ENCODE measurements at places on chromosomes 13 and 19.

- no peak for DNase-seq
Measured at GRCh38 chr13:100269837-100270236, 180.9 kb downstream of the PCCA start.

GRCh38 chr13:80340651-80341100 lies 250 bp downstream of the SPRY2 start:
- no peak for DNase-seq

DNA sequence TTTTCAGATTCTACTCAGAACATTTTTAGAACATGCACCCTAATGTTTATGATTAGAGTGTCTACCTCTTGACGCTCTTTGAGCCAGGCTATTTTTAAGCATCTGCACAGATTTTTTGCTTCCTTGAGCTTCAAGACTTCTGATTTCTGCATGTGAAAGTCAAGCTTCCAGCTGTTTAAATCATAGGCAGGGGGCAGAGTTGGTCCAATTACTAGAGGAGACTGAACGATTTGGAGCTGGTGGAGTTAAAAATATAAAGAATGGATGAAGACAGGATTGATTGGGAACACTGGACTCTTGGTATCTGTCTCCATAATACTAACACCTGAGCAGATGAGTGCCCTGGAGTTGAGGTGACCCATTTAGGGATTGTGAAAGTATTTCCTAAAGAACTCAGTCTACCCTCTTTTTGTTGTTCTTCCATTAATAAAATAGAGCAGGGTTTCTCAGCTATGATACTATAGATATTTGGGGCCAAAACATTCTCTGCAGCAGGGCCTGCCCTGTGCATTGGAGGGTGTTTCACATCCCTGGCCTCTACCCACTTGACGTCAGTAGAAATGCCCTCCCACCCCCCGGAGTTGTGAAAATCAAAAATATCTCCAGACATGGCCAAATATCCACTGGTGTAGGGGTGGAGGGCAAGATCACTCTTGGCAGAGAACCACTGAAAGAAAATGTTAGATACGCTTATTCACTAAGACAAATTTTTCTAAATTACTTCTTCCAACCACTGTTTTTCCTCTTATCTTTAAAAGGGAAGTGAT lies 160.1 kb downstream of the COG6 start:
- DNase-seq: no peak

DNA sequence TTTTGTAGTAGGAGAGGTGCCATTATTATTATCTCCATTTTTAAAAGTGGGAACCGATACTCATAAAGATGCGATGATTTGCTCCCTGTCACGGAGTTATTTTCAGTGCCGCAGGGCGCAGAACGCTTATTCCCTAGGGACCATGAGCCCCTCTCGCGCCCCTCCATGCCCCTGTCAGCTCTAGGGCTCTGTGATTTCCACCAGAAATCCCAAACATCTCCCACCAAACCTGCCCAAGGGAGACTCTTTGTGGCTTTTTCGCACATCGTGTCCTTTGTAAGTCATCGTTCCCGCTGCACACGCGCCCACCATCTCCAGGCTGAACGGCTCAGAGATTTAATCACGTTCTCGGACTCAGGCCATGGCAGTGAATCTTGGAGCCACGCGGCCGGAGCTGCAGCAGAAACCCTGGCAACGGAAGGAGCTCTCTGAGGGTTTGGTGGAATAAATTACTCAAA lies 105.1 kb downstream of the DNAJC15 start:
- DNase-seq: no peak

DNA sequence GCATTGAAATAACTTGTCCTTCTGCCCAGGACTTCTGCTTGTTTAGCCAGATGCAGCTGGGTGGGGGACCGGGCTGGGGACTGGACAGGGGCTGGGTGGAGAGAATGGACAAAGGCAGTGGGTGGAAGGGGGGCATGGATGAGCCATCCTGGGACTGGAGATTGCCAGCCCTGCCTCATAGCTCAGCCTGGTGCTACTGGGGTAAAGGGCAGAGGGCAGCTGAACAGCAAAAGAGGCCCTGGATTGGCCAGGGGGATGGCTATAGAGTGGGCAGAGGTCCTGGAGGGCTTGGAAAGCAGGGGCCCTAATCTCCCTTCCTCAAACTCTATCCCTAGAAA lies 17.7 kb upstream of the PLAUR start:
- DNase-seq: no peak

DNA sequence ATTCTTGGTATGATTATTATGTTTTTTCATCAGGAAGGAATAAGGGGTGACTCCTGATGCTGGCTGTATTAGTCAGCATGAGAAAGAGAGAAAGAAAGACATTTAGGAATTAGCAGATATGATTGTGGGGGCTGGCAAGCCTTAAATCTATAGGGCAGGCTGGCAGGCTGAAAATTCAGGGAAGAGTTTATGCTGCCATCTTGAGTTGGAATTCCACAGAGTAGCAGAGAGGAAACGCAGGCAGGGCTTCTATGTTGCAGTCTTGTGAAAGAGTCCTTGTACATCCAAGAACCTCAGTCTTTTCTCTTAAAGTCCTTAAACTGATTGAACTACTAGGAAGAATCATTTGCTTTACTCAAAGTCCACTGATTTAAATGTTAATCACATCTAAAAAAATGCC lies 262.7 kb upstream of the SLC10A2 start:
- DNase-seq: no peak

- no peak for DNase-seq
Measured at GRCh38 chr19:21147540-21147939, 5.7 kb downstream of the ZNF431 start.

DNA sequence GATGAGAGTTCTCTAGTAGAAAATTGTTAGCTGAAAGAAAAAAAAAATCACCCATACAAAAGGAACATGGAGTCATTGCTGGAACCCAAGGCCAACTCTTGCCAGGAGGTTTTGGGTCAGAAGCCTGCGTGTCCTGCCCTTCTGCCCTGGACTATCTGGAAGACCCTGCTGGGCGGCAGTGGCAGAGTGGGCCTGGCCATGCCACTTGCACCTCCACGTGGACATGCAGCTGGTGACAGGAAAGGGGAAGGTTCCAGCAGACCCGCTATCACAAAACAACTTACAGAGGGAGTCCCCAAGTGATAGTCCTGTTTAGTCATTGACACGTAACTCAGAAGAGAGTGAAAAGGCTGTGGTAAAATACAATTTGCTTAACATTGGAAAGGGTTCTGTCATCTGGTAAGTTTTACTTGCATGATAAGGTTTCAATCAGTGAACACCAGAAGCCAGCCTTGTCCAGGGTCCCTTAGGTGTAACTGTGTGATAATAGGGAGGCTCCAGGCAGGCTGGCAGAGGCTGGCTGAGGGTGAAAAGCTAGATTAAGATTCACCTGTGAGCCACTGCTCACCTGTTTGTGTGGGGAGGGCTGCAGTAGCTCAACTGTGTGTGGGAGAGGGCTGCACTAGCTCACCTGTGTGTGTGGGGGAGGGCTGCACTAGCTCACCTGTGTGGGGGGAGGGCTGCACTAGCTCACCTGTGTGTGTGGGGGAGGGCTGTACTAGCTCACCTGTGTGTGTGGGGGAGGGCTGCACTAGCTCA lies 47.8 kb downstream of the COL4A2 start:
- DNase-seq: no peak

GRCh38 chr13:71609271-71609670 lies 257.7 kb downstream of the DACH1 start:
- DNase-seq: no peak

DNA sequence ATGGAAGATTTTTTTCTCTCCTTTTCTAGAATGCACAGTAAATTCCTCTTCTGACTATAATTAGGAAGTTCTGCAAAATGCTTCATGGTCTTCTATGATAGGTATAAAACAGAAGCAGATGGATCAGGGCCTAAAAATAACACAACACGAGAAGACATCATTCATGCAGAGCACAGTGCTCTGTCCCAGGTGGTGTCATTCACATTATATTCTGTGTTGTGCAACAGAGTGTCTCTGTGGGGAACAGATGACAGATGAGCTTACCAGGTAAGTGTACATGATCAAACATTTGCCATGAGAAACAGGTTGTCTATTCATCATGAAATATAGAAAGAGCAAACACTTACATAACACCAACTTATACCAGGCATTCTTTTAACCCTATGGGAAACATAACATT lies 288.3 kb downstream of the KCTD12 start:
- DNase-seq: no peak

GRCh38 chr13:27379694-27380641 lies 44.5 kb upstream of the GTF3A start:
- DNase-seq: peak; percentile 77

GRCh38 chr13:25143706-25144105 lies 28.4 kb downstream of the AMER2 start:
- DNase-seq: no peak

- DNase-seq: no peak
Measured at GRCh38 chr19:1757468-1758230, 4.3 kb downstream of the ONECUT3 start.

GRCh38 chr19:31174948-31175347 lies 174.3 kb downstream of the TSHZ3 start:
- DNase-seq: no peak

GRCh38 chr19:33358408-33358807 lies 15.1 kb upstream of the CEBPG start:
- DNase-seq: no peak

DNA sequence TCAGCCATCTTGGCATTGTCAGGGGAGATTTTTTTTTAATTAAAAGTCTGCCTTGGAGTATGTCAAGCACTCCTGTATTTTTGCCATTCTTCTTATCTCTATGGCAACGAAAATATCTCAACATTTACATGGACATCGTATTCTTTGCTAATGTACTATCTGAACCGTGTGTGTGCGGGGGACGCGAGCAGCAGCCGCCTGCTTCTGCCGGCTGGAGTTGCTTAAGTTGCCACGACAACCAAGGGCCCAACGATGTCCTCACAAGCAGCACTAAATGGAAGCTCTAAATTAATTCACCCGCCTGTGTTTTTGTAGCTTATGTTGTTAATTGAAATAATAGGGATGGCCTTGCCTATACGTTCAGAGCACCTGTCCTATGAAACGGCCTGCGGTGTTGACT lies 309.5 kb downstream of the TEX29 start:
- no peak for DNase-seq

DNA sequence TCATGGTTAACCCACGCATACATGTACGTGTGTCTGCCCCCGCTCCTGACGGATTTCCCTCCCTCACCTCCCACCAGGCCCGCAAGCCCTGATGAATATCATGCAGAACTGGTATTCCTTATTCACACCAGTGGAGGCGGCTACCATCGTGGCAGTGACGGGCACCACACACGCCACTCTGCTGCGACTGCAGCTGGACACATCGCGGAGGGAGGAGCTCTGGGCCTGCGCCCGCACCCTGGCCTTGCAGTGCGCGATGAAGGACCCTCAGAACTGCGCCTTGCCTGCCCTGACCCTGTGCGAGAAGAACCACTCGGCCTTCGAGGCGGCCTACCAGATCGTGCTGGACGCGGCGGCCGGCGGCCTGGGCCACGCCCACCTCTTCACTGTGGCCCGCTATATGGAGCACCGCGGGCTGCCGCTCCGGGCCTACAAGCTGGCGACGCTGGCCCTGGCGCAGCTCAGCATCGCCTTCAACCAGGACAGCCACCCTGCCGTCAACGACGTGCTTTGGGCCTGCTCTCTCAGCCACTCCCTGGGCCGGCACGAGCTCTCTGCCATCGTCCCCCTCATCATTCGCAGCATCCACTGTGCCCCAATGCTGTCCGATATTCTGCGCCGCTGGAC lies 35.0 kb downstream of the ZSWIM4 start:
- no peak for DNase-seq

DNA sequence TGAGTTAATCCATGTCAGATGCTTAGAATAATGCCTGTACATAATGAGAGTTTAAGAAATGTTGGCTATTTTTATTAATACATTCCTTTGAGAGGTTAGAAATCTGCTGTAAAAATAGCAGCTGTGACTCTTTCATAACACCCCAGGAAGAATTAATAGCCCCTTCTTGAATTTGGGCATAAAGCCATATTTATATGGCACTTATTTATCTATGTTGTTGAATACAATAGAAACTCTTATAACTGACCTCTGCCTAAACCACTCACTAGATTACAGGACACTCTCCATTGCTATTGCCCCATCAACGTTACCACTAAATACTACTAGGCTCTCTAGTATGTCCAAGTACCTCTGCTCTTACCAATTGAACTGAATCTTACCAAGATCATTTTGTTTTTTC lies 16.3 kb downstream of the NEK5 start:
- no peak for DNase-seq

GRCh38 chr13:79442221-79442620 lies 36.2 kb upstream of the RBM26 start:
- no peak for DNase-seq

DNA sequence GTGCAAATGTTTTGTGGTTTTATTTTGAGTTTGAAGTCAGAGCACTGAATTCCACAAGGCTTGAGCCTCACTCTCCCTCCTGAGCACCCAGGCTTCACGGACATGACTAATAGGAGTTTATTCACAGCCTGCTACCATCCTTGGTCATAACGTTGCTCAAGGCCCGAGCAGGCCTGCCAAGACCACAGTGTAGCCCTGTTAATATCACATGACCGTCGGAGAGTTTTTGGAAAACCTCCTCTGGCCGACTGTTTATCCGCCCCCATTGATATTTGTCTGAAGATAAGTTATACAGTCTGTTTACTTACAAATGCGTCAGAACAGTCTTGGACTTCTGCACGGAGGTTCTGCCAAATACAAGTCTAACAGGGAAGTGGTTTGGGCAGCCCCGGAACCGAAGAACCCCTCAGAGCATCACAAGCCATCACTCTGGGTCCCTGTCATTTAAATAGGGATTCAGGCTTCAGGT lies 89.9 kb downstream of the COL4A2 start:
- peak; percentile 66 for DNase-seq

- no peak for DNase-seq
Measured at GRCh38 chr19:43310221-43310620, 40.9 kb upstream of the PSG9 start.

- no peak for DNase-seq
Measured at GRCh38 chr19:35712567-35713505, 5.0 kb upstream of the KMT2B start.

DNA sequence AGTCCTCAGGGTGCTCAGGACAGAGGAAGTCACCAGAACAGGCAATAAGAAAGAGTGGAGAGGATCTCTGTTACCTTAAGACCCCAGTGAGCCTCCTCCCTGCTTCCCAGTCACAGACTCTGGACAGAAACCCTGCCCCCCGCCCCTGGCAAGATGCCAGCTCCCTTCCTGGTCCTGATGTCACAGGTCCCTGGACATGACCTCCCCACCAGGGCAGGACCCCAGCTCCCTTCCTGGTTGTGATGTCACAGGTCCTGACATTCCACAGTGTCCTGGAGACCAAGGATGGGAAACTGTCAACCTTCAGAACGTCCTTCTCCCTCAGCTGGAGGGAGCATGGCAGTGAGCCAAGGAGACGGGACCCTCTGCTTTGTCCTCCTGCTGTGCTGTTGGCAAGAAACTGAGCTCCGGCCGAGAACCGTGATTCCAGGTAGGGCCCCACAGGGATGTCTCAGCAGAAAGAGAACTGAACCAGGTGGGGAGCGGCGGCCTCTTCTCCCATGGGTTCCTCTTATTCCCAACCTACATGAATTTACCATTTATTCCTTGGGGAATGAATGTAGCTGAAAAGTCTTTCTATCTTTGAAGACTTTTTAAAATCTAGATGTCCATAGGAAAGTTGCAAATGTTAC lies at the start of gene SPACA7:
Gene SPACA7 (plus strand): TSS at position 306 of the 632 bp plus-strand sequence. CDS start 31 bp downstream, at position 337.
- DNase-seq: no peak
